NCI-H524 treated with DMSO at 0.1 percent for 48 hours (cell line): ENCODE measurements at places on chromosomes 6 and 20.

- DNase-seq = no peak
Measured at GRCh38 chr20:51914758-51915157, 112.4 kb upstream of the SALL4 start.

DNA sequence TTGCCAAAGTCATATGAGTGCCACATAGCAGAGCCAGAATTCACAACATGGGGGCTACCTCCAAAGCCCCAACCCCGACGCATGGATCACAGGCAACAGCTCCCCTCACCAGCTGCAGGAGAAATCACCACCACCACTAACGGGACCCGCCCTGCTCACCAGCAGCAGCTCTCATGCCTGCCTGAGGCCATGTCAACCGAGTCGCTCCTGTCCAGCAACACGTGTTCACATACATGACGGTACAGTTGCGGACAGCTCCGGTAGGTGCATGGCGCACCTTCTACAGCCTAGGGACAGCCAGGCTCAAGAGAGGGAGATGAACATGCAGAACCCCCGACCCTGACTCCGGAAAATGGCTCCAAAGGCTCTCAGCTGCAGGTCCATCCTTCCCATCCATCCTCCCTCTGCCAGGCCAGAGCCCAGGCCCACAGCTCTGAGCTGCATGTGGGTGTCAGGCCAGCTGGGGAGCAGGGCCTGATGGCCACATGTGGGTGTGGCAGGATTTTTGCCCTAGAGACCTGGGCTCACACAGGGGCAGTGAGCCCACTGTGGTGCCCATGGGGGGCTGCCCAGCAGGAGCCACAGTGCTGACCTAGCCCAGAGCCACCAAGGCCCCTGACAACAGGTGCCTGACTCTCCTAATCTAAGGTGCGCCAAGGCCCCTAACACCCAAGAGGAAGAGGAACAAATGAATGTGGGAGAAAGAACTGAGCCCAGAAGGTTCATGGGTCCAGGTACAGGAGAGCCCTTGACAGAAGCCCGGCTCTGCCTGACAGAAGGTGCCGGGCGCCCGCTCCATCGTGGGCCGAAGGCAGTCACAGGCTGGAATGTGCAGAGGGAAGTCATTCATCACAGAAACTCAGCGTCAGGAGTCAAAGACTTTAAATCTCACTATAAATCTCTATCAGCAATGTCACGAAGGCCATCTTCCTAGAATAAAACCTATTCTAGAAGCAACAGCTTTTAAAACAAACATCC, 10.5 kb downstream of the RPS6KA2 start:
- no peak for DNase-seq

GRCh38 chr6:1756472-1757129, 146.9 kb downstream of the FOXC1 start:
- DNase-seq = no peak

- DNase-seq = peak; percentile 88
Measured at GRCh38 chr6:112149236-112149635, 61.8 kb downstream of the FAM229B start.

DNA sequence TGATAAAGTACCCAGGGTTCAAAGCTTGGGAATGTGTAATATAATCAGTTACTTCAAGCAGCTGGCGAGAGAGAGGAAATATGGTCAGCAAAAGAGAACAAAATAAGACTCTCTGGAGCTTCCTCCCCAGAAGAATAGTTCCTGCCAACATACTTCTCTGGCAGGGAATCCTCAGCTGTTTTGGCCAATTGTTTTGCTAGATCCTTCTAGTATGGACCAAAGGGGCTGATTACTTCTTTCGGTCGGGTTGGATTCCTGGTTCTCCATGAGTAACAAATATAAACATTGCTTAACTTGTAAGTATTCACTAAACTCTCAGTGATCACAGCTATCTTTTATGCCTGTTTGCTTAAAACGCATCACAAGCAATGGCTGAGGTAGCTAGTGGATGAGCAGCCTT, 31.4 kb upstream of the FBXO9 start:
- no peak for DNase-seq

DNA sequence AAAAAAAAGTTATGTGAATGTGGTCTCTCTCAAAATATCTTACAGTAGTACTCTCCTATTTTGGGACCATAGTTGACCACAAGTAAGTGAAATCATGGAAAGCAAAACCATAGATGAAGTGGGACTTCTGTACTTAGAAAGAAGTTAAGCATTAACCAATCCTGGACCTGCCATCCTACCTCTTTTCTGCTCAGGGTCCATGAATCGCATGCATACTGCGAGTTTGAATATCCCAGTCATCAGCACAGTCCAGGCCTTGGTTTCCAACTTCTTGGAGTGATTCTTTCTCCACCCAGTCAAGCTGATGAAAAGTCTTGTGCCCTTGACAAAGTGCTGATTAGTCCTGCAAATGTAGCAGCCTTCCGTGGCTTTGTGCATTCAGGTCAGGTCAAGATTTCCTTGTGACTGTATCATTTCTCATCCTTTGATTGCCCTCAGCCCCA, 46.0 kb downstream of the RNF217 start:
- DNase-seq = no peak

DNA sequence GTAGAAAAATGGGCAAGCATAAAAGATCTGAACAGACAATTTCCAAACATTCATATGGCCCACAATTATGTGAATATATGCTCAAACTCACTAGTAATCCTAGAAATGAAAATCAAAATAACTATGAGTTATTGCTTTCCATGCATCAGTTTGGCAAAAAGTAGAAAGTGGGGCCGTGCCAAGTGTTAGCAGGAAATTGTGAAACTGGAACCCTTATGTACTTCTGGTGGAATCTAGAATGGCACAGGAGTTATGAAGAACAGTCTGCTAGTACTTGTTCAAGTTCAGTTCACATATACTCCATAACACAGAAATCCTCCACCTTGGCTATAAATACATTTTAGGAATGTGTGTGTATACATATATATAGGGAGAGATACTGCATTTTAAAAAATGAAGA, 89.8 kb downstream of the EYA2 start:
- no peak for DNase-seq

DNA sequence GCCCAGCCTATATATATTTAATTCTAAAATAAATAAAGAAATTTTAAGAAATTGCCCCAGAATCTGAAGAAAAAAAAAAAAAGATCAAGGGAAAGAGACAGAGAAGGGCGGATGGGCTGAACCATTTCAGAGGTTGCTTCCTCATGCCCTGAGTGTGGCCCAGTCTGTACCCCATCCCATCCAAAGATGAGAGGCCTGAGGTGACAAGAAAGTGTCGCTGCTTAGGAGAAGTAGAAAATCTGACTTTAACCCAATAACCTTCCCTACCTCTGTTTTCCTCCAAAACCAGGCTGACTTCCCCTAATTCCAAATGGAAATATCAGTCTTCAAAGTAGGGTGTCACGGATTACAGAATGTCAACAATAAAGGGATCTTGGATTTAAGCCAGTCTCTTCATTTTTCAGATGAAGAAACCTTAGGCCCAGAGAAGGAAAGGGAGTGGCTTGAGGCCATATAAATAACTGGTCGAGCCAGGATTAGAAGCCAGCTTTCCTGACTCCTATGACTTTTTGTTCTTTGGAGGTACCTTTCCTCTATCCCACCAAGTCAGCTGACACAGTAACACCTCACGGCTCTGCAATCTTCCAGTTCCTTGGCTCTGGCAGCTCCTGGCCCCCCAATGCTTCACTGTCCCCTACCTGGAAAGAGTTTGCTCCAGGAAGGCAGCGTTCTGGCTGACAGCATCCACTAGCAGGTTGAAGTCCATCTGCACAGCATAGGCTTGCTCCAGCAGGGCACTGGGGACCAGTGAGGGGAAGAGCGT, 10.1 kb downstream of the GSS start:
- no peak for DNase-seq

DNA sequence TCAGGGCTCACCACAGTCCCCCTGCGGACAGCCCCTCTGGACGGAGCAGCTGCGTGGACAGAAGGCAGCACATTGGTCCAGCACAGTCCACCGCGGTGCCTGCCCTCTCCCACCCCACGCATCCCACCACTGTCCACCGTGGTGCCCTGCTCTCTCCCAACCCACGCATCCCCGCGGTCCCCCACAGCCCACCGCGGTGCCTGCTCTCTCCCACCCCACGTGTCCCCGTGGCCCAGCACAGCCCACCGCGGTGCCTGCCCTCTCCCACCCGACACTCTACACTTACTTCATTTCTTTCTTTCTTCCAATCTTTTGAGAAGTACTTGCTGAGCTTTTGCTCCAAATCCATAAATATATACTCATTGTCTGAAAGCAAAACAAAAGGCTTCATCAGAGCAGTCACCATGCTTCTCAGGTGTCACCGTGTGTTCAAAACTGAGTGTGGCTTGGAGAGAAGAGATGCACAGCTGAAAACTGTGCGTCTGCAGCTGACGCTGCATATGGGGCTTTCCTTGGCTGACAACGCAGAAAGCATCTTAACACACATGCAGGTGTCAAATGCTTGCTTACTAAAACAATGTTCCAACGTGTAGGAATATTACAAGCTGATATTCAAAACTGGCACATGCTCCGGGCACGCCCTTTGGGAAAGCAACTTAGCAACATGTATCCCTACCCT, 11.8 kb downstream of the FRMD1 start:
- DNase-seq = no peak
